ENCODE measurements at places on chromosomes 3 and 15.

DNA sequence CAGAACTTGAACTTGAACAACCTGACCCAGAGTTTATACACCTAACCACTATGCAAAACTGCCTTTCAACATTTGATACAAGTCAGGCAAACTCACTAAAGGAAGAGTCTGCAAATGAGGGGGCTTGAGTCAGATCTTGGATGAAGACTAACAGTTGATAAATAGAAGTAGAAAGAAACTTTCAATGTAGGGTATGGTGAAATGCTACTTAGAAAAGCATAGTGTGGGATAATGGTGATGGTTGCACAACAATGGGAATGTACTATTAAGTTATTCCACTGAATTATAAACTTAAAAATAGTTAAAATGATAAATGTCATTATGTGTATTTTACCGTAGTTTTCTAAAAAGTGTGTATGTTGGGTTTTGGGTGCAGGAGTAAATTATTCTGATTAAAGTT is 19.7 kb upstream of the ZNF280D start:
- no peak for DNase-seq

DNA sequence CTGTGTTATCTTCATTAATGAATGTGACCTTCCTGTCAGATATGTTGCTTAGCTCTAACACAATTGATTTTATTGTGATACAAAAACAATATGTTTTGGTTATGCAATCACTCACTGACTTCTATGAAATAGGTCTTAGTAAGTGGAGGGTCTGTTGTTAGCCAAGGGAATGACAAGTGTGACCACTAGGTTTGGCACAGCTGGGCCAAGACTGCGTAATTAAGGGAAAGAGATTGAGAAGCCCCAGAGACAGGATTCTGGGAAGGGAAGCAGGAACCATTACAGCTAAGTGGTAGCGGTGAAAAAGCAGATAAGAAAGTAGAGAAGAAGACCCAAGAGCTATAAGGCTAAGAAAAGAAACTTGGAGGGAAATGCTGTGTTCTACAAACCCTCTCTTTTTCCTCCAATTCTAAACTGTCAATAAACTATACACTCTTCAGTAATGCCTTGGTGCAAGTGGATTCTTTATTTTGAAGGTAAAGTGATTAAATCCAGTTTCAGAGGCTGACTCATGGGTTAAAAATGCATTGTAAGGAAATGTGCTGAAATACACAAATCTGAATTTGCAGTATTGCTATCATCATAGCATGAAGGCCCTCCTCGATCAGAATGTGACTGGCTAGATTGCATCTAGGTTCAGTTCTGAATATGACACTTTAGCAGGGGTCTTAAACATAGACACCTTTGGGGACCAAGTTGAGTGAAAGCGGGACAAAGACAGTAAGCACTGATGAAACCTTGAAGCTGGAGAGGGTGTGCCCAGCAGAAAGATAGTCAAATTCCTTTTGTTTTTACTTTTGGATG is 26.1 kb downstream of the KCNMB2 start:
- DNase-seq, result no peak

DNA sequence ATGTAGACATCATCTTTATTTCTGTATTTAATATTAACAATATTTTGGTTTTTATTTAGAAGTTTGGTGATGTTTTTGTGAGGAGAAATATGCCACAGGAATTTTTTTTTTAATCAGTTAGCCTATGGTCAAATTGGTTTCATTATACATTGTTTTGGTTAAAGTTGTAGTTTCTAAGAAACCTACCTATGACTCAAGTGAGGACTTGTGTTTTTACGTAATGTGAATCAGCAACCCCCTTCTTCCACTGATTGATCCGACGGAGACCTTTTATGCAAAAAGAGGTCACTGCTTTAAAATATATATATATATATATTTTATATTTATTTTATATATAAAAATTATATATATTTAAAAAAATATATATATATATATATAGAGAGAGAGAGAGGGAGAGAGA is 698.1 kb downstream of the FHIT start:
- DNase-seq, result no peak

GRCh38 chr3:49794431-49794830 is 5.2 kb downstream of the CDHR4 start:
- DNase-seq, result no peak

DNA sequence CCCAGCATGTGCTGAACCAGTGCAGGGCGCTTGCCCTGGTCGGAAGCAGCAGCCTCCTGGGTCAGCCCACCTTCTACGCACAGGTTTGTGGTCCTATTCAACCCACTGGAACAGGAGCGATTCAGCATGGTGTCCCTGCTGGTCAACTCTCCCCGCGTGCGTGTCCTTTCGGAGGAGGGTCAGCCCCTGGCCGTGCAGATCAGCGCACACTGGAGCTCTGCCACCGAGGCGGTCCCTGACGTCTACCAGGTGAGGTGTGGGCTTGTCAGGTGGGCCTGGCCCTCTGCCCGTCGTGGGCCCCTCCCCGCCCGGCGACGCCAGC is 8.2 kb downstream of the MAN2A2 start:
- no peak for DNase-seq

DNA sequence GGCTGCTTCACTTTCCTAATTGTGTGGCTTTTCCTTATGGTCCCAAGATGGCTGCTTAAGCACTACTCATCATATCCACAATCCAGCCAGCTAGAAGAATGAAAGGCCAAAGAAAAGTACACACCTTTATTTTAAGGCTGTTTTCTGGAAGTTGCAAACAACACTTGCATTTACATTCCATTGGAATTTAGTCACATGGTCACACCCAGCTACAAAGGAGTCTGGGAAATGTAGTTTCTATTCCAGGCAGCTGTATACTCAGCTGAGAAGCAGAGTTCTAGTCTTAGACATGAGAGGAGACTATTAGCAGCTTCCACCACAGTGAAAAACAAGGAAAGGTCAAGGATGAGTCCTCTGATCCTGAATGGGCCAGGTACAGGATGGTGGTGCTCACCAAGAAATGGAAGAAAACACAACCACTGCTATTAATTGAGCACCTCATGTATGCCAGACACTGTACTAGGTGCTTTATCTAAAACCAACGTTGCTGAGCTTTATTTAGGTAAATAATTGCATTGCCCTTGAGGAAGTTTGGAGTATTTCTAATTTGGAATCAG is 28.0 kb upstream of the ATG7 start:
- no peak for DNase-seq

DNA sequence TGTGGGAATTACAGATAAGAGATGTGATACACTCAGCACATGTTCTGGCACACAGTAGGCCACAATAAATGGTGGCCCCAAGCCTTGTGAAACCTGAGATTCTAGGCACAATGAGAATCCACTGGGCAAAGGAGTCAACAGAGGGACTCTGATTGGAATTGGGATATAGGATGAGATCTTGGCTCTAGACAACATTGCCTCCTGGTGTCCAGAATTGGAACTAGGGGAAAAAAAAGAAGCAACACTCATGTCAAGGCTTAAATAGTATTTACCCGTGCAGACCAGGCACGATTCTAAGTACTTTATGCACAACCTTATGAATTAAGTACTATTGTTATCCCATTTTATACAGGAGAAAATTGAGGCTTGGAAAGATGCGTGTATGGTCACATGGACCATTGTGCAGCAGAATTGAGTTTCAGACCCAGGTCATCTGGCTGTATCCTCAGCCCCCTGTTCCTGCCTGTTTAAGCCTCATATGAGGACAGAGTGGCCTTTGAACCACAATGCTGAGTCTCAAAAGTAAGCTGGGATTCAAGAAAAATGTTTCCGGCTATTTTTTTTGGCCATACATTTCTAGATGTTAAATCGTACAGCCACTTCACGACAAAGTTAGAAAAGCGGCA is 124.8 kb downstream of the SV2B start:
- no peak for DNase-seq

DNA sequence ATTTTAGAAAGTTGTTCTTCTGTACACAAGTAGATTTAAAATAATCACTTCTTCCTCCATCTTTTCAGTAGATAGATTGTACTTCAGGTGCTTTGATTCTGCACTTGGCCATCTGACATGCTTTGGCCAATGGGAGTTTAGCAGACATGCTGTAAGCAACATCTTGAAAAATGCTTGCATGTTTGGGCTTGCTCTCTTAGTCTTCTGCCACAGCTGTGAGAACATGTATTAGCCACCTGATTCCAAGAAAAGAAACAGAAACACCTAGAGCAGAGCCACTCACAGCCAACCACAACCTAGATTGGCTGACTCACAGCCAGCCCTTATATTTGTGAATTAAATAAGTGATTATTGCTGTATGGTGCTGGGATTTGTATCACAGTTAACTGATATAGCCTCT is 70.2 kb upstream of the GADL1 start:
- DNase-seq, result no peak

DNA sequence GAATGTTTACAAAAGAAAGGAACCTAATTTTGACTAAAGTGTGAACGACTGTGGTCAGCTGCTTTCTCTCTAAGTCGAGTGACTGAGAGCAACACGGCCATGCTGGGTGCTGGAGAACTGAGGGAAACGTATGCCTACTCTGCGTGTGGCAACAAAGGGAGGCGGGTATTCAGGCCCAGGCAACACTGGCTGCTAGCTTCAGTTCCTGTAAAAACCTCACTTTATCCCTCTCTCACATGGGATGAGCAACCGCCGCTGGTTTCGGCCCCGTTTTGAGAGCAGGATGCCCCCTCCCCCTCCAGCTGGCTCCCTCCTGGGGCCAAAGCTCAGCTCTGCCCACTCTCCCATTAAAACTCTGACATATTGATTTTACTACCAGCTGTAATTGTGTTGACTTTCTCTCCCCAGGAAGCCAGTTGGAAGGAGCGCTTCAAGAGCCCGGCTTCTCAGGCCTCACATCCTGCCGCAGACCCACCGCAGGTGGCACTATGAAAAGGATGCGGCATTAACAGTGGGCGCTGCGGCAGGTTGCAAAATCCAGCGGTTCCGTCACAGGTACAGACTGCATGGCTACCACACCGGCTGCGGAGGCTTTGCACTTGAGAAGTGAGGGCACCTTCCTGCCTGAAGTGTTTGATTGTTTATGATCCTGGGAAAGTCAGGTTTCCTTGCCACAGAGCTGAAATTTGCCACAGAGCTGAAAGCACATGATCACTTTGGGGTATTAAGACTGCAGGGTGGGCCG is 12.7 kb downstream of the PLXND1 start:
- DNase-seq, result peak; percentile 28

- no peak for DNase-seq
Observed at GRCh38 chr3:159910991-159911663, 77.5 kb upstream of the IL12A start.

GRCh38 chr3:143897576-143898295 is 49.5 kb upstream of the SLC9A9 start:
- DNase-seq, result no peak

All from stimulated activated CD8-positive, alpha-beta memory T cell treated with anti-CD3 and anti-CD28 coated beads, Interleukin-7, amount 100 ng/mL, for 1 hour (primary cell).